ENCODE measurements at places on chromosomes 7 and 10.

DNA sequence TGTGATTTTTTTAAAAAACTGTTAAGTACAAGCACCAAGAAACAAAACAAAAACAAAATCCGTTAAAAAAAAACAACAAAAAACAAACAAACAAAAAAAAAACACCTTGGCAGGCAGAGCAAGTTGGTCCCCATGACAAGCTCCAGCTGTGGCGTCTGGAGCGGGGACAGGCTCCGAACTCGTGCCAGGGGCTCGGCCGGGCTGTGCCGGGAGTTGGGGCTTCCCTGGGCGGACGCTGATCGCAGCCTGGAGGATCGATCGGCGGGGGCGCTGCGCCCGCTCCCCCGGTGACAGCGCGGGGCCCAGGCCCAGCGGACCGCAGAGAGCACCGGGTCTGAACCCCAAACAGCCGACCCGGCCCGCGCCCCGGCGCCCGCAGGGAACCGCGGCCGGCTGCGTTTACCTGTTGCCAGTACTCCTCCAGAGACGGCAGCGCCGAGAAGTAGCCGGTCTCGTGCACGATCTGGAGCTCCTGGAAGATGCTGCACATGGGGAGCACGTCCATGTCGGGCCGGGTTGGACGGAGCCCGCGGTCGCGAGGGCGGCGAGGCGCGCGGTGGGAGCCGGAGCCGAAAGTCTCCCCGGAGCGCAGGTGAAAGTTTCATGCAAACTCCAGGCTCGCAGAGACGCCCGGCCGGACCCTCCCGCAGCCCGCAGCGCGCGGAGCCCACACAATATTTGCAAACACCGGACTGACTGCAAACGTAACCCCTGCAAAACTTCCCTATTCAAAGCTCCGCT, at the start of gene KLF6:
TSS of gene KLF6 (minus strand) at position 700 of the 741 bp plus-strand sequence. CDS start at position 505, 195 bp downstream.
- peak; percentile 55 for DNase-seq

- no peak for DNase-seq
Measured at GRCh38 chr7:15853832-15854470, 167.5 kb upstream of the MEOX2 start.

DNA sequence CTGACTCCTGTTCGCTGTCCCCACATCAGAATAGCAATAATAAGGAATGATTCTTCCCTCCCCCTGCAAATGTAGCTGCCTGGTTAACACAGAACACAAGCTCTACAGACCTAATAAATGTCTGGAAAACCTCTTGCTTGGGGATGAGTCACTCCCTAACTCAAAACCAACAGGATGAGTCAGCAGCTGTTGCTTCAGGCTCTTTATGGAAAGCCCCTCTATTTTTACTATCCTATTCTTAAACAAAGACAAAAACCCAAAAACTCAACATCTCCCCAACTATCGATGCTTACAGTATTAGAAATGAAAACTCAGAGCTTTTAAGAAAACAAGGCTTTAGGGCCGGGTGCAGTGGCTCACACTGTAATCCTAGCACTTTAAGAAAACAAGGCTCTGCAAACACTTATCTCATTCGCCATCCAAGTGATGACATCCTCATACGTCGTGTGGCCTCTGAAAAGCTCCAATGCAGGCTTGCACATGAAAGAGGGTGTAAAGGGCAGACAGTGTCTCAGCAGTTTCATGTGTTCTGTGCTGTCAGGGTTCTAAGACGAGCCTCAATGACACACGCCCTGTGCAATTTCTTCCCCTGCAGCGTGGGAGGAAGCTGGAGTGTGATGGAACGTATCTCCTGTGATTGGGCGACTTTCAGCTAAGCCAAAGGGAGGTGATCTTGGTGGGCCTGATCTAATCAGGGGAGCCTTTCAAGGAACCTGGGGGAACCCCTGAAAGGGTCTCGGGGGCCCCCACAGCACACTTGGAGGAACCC, 70.1 kb downstream of the AMZ1 start:
- peak; percentile 71 for DNase-seq

GRCh38 chr10:7302392-7302906, 108.4 kb downstream of the SFMBT2 start:
- no peak for DNase-seq

- no peak for DNase-seq
Measured at GRCh38 chr7:26723129-26723528, 141.3 kb downstream of the SKAP2 start.

GRCh38 chr7:73443548-73444255, 10.1 kb downstream of the FZD9 start:
- no peak for DNase-seq

DNA sequence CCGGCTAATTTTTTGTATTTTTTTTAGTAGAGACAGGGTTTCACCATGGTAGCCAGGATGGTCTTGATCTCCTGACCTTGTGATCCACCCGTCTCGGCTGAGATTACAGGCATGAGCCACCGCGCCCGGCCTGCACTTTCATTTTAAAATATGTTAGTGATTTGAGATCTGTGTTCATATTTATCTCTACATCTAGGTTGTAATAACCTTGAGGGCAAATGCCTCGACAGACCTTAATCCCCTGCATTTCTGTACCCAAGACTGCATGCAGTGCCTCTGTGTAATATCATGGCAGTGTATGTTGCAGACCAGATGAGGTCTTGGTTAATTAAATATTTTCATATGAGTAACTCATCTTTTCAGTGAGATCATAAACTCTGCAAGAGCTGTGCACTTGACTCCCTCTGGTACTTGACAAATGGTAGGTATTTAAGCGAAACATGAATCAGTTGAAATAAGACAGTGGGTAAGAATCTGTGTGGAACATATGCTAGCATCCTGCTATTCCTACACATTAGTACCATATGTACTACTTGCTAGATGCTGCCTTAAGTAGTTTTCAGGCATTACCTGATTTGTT, 673.9 kb upstream of the ANKRD30A start:
- DNase-seq = no peak

DNA sequence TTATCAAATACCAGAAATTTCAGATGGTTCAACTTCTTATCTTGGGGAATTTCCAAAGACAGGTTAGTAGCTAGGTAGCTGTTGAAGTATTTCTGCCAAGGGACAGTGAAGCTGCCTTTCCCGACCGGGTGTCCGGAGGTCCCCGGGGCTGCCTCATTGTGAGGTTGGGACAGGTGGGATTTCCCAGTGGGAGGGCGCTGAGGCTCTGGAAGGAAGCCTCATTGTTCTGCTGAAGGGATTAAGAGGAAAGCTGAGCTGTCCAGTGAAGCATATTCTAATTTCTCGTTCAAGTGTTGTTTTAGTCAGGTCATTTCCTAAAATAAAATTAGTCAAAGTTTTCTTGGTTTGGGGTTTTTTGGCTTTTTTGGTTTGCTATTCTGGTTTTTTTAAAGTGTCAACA, 244.2 kb downstream of the MGMT start:
- DNase-seq = no peak

DNA sequence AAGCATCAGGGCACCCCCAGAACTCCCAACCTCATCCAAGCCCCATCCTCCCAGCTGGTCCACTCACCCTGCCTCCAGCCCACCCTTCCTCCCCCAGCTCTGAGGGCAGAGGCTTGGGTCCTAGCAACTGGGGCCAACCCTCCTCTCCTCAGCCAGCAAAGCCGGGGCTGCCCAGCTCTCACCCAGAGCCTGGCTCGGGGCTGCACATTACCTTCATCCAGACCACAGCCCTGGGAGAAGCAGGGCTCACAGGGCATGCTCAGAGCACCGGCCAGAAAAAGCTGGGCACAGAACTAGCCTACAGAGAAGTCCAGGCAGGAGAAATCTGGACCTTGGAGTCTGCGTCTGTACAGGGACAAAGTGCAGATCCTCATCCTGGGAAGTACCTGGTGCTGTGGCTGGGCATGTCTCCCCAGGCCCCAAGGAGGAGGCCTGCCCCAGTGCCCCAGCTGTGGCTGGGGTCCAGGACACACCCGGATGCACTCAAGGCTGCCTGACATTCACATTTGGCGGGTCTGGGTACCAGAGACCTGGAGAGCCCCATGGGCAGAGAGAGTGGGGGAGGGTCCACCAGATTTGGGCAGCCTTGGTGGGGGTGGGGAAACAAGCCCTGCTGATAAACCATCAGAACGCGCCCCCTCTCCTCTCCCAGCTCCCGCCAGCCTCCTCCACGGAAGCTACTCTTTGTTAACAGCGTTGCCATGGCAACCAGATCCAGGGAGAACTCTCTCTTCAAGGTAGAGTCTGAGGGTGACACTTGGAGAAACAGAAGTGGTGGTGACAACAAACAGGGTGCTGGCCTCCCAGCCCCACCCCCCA, 5.1 kb downstream of the RASGEF1A start:
- no peak for DNase-seq

GRCh38 chr10:16367621-16368292, 69.1 kb upstream of the PTER start:
- no peak for DNase-seq

- no peak for DNase-seq
Measured at GRCh38 chr7:100247152-100247757, 27.5 kb downstream of the PVRIG start.

DNA sequence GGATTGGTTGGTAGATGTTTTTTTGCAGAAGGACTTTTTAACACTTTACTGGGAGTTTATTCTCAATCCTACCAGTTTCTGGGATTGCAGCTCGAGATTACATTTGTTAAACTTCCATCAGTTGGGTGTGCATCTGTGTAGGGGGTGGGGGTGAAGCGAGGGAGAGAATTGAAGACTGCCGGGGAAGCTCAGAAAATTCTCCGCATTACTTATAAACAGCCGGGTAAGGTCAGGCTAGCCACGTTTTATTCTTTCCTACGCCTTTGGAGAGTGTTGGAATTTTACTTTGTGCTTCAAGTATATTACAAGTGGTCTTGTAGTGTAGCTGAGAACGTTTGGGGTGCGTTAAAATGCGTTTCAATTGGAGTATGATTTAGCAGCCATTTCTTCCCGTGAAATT, 1.1 kb downstream of the PALS2 start:
- DNase-seq = no peak

GRCh38 chr10:31599626-31600504, 280.8 kb downstream of the ZEB1 start:
- no peak for DNase-seq

Measured in CD4-positive, alpha-beta T cell treated with Interleukin-15 for 1 hour (primary cell).